ENCODE measurements at places on chromosomes 5 and 9.

- DNase-seq = no peak
Observed at GRCh38 chr9:26904671-26905070, 12.1 kb upstream of the CAAP1 start.

- no peak for DNase-seq
Observed at GRCh38 chr5:136712628-136713027, 347.3 kb upstream of the TRPC7 start.

DNA sequence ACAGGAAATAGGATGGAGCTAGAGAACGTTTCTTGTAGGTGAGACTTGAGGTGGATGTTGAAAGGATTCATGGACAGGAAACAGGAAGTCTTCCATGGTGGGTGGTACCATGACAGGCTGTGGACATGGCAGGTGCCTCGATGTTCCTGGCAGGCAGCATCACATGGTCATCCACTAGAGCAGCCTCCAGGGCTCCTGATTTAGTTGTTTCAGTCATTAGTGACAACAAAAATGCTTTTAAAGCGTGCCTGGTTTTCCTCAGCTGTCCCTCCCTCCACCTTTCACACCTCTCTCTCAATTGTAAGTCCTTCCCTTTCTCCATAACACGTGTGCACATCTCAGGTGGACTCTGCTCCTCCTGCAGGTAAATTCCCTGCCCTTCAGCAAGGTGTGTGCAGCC lies 25.2 kb upstream of the ASPN start:
- DNase-seq = no peak

DNA sequence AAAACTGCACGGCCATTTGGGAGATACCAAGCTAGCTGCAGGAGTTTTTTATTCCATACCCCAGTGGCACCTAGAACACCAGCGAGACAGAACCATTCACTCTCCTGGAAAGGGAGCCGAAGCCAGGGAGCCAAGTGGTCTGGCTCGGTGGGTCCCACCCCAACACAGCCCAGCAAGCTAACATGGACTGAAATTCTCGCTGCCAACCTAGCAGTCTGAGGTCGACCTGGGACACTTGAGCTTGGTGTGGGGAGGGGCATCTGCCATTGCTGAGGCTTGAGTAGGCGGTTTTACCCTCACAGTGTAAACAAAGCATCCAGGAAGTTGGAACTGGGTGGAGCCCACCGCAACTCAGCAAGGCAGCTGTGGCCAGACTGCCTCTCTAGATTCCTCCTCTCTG lies 108.9 kb upstream of the CHD1 start:
- peak; percentile 60 for DNase-seq

GRCh38 chr9:107782789-107783188 lies 293.2 kb upstream of the KLF4 start:
- no peak for DNase-seq

Measured in lower lobe of right lung (tissue), 2 donors.